IPS DF 6.9 (cell line): ENCODE measurements at places on chromosomes 2 and 18.

DNA sequence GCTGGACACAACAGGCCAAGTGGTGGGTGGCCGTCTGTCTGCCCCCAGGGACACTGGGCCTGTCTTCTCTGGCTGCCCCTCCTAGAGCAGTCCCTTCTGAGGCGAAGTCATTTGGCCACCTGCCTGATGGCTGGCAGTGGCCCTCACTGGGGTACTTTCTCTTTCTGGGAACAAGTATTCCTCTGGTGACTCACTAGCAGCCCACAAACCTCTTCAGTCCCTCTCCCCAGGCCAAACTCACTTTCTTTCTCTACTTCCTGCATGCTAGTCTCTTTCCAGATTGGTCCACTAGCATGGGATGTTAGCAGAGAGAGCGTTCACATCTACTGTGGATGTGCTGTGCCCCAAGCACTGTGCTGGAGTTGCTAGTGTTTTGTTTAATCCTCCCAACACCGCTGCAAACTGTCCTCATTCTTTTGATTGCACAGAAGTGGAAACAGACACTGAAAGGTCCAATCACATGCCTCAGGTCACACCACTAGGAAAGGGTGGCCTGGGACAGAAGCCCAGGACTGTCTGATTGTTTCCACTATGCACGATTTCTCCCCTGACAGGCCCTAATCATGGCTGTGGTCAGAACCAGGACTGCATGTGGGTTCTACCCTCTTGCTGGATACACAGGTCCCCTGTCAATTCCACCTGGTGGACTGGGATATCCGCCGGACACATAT lies 5.2 kb downstream of the DYSF start:
- no peak overlapping the region for H3K4me3 ChIP-seq
- H3K4me1 ChIP-seq, result peaks cover 14% of the 10 kb centered on the region
- DNase-seq, result no peak
- no peaks in the 10 kb centered on the region for H3K36me3 ChIP-seq
- H3K27ac ChIP-seq, result no peak overlapping the region
- H3K27me3 ChIP-seq, result peaks cover 12% of the 10 kb centered on the region; the same call in 1 of the 2 replicates

DNA sequence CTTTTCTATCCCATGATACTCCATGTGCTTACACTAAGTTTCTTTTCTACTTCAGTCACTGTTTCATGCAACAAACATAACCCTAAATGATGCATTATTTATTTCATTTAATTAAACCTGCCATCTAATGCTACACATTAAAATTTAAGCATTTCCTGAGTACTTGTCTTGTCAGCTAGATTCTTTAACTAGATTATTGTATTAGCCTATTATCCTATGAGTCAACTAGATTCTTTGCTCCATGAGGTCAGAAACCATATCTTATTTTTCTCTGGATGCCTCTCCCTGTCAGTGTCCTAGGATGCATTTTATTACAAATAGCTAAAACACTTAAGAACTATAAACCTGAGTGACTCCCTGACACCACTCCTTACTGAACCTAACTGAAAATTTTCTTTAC lies 652.4 kb downstream of the SLC4A3 start:
- H3K4me1 ChIP-seq, result no peaks in the 10 kb centered on the region
- H3K27ac ChIP-seq, result no peak overlapping the region
- H3K4me3 ChIP-seq, result no peak overlapping the region
- DNase-seq, result no peak

DNA sequence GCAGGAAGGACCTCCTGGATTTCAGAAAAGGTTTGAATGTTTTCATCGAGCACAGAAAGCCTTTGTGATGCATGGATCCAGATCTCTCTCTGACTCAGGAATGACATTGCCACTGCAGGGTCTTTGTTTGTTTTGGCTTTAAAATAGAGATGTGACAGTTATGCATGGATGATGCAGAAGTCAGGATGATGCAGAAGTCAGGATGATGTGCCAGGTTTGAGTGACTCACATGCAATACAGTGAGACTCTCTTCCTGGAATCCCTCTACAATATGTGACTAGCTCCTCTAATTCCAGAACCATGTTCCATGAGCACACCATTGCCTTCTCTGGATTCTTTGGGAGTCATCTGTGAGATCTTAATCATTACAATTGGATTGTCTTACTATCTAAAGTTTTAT lies 177.9 kb upstream of the RAB6C start:
- H3K27me3 ChIP-seq, result no peaks in the 10 kb centered on the region
- H3K36me3 ChIP-seq, result no peaks in the 10 kb centered on the region
- no peaks in the 10 kb centered on the region; the same call in 1 of the 2 replicates for H3K4me1 ChIP-seq
- no peak overlapping the region for H3K27ac ChIP-seq

DNA sequence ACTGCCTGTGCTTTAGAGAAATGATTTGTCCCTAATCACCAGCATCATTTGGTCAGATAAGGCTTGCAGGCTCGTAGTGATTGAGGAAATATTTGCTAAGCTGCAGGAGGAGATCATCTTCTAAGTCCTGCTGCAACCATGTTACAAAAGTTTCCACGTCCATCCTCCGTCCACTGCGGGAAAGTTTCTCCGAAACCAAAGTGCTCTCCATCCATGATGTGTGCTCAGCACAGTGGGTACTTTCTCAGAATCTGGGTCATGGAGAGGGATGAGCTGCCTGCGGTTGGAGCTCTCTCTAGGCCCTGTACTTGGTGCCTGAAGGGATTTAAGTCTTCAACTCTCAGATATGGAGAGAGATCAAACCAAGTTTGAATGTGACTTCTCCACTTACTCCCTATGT lies 39.3 kb downstream of the IL1RL2 start:
- no peak overlapping the region for H3K4me3 ChIP-seq
- H3K27me3 ChIP-seq, result no peaks in the 10 kb centered on the region
- no peaks in the 10 kb centered on the region for H3K4me1 ChIP-seq

GRCh38 chr2:3491306-3491705 lies 28.0 kb downstream of the ADI1 start:
- H3K36me3 ChIP-seq, result no peaks in the 10 kb centered on the region
- H3K27ac ChIP-seq, result no peak overlapping the region
- no peaks in the 10 kb centered on the region for H3K27me3 ChIP-seq
- H3K4me1 ChIP-seq, result peaks cover 4% of the 10 kb centered on the region
- H3K4me3 ChIP-seq, result no peak overlapping the region

DNA sequence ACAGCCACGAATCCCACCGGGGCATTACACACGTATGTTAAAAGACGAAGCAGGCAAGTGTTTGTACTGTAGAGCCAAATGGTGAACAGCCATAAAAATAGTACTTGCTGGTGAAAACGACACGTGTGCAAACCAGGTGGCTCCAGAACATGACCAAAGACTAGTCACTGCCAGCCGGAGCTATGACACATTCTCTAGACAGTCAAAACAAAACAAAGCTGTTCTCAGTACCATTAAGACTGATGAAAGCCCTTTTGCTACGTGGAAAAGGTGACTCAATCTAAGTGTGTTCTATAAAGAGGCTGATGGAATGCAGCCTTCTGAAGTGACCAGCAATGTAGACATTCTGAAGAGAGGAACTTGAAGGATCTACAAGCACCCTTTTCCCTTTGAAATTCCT lies 367.7 kb upstream of the NETO1 start:
- no peak overlapping the region for H3K4me3 ChIP-seq
- no peaks in the 10 kb centered on the region for H3K36me3 ChIP-seq
- no peak for DNase-seq
- no peaks in the 10 kb centered on the region for H3K4me1 ChIP-seq
